ENCODE measurements at places on chromosomes 12 and 14.

DNA sequence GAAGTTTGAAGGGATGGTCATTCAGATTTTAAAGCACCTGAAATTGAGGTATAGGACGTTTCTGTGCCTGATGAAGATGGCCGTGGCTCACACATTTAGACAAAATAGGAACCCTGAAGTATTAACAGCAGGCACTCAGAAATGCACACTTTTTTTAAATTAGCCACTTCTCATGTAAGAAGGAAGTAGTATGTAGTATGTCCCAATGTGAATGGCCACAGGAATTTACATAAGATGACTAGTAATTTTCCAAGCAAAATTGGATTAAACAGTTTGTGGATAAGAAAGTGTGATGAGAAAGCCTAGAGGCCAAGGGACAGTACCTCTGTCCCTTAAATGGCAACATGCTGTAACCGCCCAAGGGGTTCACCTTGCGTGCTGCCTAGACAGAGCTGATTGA lies 1.8 kb upstream of the MIS18BP1 start:
- no peak for DNase-seq

DNA sequence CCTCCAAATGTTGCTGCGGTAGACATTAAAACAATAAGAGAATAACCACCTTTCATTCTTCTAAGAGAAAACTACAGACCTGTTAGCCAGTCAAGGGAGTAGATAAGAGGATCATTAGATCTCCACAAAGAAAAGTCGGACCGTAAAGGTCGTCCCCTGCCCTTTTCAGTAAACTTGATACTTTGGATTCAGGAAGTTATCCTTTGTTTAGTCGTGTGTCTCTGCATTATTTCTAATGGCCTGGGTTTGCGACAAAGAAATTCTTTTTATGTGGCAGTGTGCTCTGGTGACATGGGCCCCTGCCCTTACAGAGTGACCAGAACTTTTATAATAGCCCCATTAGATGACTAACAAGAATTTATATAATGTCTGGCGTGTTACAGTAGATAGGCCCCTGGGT lies 44.6 kb upstream of the EVL start:
- no peak for DNase-seq

- DNase-seq: no peak
Measured at GRCh38 chr12:116827432-116827831, 53.8 kb downstream of the HRK start.

DNA sequence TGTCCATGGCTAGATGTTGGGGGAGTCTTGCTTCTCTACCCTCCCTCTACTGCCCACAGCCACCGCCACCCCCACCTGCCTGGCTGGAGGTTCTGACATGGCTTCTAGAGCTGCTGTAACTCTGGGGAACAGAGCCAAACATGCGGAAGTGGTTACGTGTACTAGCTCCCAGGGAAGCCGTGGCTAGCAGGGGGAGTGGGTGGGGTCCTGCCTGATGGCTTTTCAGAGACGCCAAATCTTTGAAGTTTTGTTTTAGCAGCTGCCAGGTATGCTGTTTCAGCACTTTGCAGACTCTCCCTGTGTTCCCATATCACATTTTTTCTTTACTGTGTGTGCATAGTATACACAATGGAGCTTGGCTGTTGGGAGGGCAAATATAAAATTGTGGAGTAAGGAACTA lies 150.3 kb downstream of the TGFB3 start:
- DNase-seq: no peak

GRCh38 chr14:104724407-104724980 lies 465 bp downstream of the ADSS1 start:
- DNase-seq: no peak

- DNase-seq: no peak
Measured at GRCh38 chr14:49114161-49114893, 471.9 kb downstream of the RPS29 start.

GRCh38 chr12:4771172-4771959 lies 51.2 kb downstream of the GALNT8 start:
- DNase-seq: no peak

DNA sequence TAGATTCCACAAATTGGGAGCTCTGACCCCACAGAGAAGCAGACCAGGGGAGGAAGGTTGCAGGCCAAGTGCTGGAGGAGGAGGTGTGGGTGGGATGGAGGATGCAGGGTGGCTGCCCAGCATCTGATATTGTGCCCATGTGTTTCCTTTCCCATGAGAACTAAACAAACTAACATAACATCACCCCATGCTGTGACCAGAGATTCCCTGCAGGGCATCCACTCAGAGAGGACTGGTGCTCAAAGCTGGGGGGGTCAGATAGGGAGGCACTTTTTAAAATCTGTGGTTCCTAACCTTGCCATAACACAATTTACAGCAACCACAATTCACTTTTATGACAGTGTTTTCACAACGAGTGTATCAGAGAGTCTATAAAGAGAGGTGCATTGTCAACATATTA lies 1277.6 kb downstream of the AACS start:
- no peak for DNase-seq

DNA sequence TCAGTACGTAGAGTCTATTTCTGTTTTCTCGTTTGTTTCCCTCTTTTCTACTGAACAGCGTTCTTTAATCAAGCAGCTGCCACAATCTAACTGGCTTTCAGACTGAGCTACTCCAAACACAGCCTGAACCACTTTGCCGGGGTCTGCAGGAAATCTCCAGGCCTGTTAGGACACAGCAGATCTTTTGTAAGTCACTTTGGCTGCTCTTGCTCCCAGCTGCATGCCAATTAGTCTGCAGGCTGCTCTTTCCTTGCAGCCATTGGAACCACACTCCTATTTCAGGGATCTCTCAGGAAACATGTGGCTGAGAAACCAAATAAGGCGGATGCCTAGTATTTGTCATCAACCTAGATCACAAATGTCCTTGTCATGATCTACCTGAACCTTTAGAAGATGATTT lies 73.6 kb downstream of the TMTC1 start:
- no peak for DNase-seq

GRCh38 chr14:58014778-58015177 lies 137.2 kb downstream of the ARMH4 start:
- no peak for DNase-seq

- DNase-seq: peak; percentile 33
Measured at GRCh38 chr12:132445884-132446632, 43.9 kb upstream of the FBRSL1 start.

DNA sequence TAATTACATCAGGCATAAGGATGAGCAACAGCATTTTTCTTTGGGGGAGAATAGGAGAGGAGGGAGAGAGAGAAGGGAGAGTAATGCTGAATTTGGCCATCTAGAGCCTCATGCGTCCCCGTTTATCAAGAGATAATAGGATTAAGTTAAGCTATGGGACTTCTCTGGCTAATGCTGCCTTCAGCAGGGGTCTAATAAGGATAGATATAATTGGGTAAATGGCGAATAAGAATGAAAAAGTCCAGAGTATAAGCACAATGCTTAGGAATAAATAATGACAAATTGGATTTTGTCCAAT lies 470.0 kb downstream of the EGLN3 start:
- DNase-seq: no peak

GRCh38 chr12:93638954-93639353 lies 38.2 kb upstream of the CRADD start:
- no peak for DNase-seq

DNA sequence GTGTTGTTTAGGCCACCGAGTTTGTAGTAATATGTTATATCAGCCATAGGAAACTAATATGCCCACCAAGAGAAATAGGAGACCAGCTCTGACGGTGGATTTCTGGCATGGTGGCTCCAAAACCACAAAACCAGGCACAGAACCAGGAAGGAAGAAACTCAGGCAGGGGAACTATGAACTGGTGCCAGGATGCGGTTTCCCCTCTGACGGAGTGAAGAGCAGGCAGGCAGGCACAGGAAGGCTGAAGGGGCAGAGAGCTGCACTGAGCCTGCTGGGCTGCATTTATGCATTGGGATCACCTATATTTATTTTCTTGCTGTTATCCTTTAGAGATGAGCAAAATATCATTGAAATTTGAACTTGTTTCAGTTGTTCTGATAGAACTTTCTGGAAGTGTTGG lies 479.4 kb downstream of the VRK1 start:
- no peak for DNase-seq
